Foreskin keratinocyte (primary cell): ENCODE measurements at places on chromosomes 5 and 9.

DNA sequence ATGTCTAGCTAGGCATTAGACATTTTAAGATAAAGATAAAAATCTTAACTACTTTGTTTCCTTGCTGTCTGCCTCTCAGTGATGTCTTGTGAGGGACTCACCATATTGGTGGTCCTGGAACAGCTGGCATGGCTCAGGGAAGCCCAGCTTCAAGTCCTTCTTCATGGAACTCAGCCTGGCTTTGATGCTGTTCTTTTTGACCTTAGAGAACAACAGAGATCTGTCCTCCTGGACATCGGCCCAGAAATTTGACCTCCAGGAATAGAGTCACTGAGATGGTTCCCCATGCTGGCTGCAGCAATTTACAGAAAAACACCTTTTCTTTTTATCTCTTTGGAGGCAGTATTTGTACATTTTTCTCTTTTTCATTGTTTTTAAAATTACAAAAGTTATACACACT, 235.5 kb upstream of the WWC1 start:
- no peak for DNase-seq

GRCh38 chr5:142825378-142826089, 55.4 kb downstream of the ARHGAP26 start:
- no peak for DNase-seq

DNA sequence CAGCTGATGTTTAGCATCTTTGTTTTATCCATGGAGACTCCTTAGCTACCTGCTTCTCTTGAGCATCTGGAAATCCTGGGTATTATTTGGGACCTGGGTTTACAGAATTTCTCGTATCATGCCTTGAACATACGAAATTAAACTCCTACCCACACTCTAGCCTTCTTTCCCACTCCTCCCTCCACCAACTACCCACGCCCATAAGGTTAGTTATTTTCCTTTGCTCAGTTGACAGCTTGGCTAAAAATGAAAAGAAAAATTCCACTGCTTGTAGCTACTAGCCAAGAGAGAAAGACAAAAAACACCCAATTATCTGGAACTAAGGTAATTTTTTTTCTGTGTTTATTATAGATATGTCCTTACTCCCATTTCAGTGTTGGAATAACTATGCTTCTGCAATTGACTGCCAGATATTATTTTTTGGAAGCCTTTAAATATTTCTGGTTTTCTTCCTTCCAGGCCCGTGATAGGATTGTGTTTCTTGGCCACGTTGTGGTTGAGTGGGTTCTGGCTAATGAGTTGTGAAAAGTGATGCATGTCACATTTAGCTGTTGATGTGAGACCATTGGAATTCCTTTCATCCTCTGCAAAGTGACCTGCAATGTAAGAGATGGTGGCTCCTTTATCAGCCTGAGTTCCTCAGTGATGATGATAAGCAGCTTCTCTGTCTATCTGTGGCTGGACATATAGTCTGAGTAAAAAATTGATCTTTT, 308.1 kb downstream of the LRRC70 start:
- no peak for DNase-seq

- DNase-seq: peak; percentile 66
Measured at GRCh38 chr5:14739538-14739937, 75.0 kb downstream of the OTULIN start.

- peak; percentile 32 for DNase-seq
Measured at GRCh38 chr5:95781101-95781583, 41.4 kb downstream of the GLRX start.

- DNase-seq: no peak
Measured at GRCh38 chr9:18710065-18710464, 236.1 kb downstream of the ADAMTSL1 start.

- DNase-seq: peak; percentile 74
Measured at GRCh38 chr5:54007827-54008777, 302.3 kb downstream of the ARL15 start.

GRCh38 chr9:130977811-130978221, 31.2 kb upstream of the LAMC3 start:
- DNase-seq: no peak
